ENCODE measurements at places on chromosomes 1 and 21. TPM values are rescaled to one million over a fixed set of nuclear protein-coding genes. Genes with fewer than 3 reads are reported as not detected.

SMPDL3B gene
- 2.6 TPM for total RNA-seq

C1orf141 gene
- not detected for total RNA-seq

LRRIQ3 gene
- 0.86 TPM for total RNA-seq

KDF1 gene
- total RNA-seq = 5.1 TPM

- H3K36me3 ChIP-seq = no peaks in the 10 kb centered on the region
- H3K4me1 ChIP-seq = peaks cover 12% of the 10 kb centered on the region
- no peak overlapping the region for H3K4me3 ChIP-seq
- no peak overlapping the region for H3K27ac ChIP-seq
Measured at GRCh38 chr21:45141507-45141906, 67.1 kb downstream of the ADARB1 start.

- H3K4me1 ChIP-seq = no peaks in the 10 kb centered on the region
- H3K27ac ChIP-seq = no peak overlapping the region
- H3K4me3 ChIP-seq = no peak overlapping the region
- no peaks in the 10 kb centered on the region for H3K27me3 ChIP-seq
- H3K36me3 ChIP-seq = no peaks in the 10 kb centered on the region
Measured at GRCh38 chr1:231460614-231461013, 38.5 kb upstream of the EGLN1 start.

DNA sequence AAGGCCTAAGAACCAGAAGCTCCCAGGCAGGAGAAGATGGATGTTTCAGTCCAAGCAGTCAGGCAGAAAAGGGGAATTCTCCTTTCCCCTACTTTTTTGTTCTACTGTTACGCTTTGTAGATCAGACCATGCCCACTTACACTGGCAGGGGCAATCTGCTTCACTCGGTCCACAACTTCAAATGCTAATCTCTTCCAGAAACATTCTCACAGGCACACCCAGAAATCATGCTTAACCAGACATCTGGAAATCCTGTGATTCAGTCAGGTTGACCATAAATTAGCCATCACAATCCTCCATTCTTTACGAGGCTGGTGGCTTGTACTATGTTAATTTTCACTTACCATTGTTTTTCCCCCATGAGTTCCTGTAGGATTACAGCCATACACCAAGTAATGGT lies 23.8 kb upstream of the IL10 start:
- peaks cover 11% of the 10 kb centered on the region for H3K4me1 ChIP-seq
- no peaks in the 10 kb centered on the region for H3K27me3 ChIP-seq
- H3K27ac ChIP-seq = no peak overlapping the region
- H3K36me3 ChIP-seq = no peaks in the 10 kb centered on the region
- no peak for DNase-seq

GRCh38 chr1:27122652-27123051 lies 32.3 kb downstream of the SLC9A1 start:
- no peaks in the 10 kb centered on the region for H3K27me3 ChIP-seq
- peak; percentile 80 for DNase-seq
- peaks cover 39% of the 10 kb centered on the region for H3K4me1 ChIP-seq
- H3K4me3 ChIP-seq = no peak overlapping the region
- peak overlapping the region; percentile 84 for H3K27ac ChIP-seq

DNA sequence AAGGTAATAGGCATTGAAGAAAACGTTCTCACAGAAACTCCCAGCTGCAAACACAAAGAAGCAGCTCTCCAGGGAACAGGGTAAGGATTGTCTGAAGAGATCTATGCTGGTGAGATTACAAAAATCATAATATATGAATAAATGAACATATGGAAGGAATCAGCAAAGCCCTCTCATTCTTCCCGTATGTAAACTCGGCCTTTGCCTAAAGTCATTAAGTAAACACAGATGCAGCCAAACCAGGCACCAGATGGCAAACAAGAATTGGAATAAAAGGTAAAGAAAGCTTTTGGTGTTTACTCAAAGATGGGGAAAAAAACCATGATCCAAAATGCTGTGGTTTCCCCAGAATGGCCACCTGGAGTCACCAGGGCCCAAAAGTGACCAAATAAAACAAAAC lies 76.6 kb upstream of the HOOK1 start:
- no peak for DNase-seq
- no peak overlapping the region for H3K27ac ChIP-seq
- no peaks in the 10 kb centered on the region for H3K36me3 ChIP-seq
- peaks cover 4% of the 10 kb centered on the region for H3K4me1 ChIP-seq

- H3K27ac ChIP-seq = peak overlapping the region; percentile 5
- no peaks in the 10 kb centered on the region for H3K36me3 ChIP-seq
- peak; percentile 98 for DNase-seq
- H3K4me3 ChIP-seq = peak overlapping the region; percentile 46
Measured at GRCh38 chr1:222546548-222547259, 1.2 kb downstream of the HHIPL2 start.

DNA sequence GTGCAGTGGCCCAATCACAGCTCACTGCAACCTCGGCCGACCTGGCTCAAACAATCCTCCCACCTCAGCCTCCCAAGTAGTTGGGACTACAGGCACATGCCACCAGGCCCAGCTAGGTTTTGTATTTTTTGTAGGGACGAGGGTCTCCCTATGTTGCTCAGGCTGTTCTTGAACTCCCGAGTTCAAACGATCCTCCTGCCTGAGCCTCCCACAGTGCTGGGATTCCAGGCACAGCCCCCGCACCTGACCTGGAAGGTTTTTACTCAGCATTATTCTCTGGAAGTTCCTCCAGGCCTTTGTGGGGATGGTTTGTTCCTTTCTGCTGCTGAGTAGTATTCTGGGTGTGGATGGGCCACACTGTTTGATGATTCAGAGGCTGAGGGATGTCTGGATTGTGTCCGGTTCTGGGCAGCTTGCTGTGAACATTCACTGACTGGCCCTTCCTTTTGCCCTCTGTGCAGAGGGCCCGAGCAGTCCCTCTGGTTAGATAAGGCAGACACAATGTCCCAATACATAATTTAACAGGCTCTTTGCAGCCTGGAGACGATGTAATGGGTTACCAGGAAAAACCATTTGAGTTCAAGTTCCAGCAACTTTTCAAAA lies 6.0 kb upstream of the TRAPPC10 start:
- peak overlapping the region; percentile 80 for H3K27ac ChIP-seq
- no peaks in the 10 kb centered on the region for H3K36me3 ChIP-seq
- peaks cover 15% of the 10 kb centered on the region for H3K4me1 ChIP-seq
- no peak overlapping the region for H3K4me3 ChIP-seq

All from MCF 10A (cell line).